ENCODE measurements at places on chromosomes 16 and 17.

DNA sequence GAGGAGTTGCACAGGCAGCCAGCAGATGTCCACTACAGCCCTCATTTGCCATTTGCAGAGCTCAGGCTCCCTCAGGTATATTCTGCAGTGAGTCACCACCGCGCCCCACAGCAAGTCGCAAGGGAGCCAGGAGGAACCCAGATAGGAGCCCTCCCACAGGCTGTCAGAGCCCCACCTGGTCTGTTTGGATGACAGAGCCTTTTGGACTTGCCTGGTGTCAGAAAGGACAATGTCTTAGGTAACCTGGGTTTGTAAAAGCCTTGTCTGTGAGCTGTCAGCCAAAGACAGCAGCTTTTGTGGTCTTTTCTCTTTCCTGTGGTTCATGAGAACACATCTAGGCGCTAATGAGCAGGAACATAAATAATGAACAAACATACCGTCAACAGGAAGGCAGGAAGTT lies 70.9 kb downstream of the GNAO1 start:
- peak; percentile 84 for DNase-seq

- DNase-seq: no peak
These were observed 10.0 kb upstream of the BHLHA9 start for GRCh38 chr17:1260086-1260769.

DNA sequence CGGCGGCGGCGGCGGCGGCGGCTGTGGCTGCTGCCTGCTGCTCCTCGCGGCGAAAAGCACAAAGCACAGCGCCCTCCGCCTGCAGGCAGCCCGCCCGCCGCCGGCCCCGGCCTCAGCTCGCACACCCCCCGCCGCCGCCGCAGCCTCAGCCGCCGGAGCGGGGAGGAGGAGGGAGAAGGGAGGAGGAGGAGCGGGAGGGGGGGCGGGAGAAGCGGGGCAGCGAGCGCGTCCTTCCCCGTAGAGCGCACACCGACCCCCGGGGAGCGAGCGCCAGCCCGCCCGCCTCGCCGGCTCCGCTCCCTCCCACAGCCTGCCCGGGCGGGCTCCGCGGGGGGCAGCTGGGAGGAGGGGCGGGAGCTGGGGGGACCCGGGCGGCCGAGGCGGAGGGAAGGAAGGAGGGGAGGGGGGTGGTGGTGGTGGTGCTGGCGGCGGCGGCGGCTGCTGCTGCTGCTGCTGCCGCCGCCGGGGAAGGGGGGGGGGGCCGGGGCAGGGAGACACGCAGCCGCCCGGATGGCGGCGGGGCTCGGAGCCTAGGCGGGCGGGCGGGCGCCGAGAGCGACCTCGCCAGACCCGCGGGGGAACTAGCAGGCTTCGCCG lies at the start of gene UBTF:
TSS of gene UBTF (minus strand) at position 60 of the 597 bp plus-strand sequence. CDS start 1,446 bp downstream, outside the sequence.
- peak; percentile 96 for DNase-seq

- DNase-seq: no peak
These were observed 82.6 kb downstream of the NOG start for GRCh38 chr17:56675876-56676660.

Data from spleen (tissue), 13 donors.